NAMALWA (cell line): ENCODE measurements at places on chromosomes 3 and 15.

DNA sequence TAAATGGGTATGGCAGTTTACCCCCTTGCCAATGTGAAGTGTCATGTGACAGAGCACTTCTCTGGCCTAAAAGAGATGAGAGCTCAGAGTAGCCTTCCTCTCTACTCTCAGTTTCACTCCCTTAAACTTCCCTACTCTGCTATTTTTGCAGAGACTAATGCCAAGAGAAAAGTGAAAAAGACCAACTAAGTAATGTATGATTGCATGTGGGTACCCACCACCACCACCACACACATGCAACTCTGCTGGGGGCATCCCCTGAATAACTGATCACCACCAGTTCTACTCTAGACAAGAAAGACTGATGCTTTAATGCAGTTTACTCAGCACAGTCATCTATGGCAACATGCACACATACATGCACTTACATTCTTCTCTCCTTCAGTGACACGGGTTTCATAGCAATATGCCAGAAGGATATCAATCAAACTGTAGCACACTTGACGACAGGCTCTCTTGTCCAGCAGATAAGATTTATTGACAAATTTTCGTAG is 31.3 kb downstream of the SHQ1 start:
- no peak for DNase-seq

DNA sequence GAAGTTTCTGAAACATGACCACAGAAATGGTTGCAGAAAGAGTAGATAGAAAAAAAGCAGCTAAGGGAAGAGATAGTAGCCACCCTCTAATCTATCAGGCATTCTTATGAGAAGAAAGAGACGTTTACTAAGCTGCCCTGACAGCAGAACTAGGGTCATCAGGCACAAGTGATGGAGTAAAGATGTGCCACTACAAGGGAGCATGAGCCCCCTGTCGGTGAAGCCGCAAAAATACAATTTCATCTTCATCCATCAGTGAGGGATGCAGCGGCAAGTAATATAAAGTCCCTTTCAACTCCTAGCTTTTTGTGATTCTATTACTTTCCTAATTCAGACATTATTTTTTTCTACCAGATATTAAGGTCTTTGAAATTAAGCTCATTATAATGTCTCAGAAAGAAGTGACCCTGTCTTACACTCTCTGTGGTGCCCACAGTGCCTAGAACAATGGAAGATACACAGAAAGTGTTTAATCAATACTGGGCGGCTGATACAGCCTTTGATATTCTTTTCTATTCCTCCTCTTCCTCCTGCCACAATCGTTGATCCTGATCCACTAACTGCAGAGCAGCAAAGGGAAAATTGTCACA is 651.6 kb downstream of the NTRK3 start:
- peak; percentile 46 for DNase-seq

GRCh38 chr15:85956532-85957275 is 123.0 kb upstream of the AGBL1 start:
- DNase-seq, result no peak

DNA sequence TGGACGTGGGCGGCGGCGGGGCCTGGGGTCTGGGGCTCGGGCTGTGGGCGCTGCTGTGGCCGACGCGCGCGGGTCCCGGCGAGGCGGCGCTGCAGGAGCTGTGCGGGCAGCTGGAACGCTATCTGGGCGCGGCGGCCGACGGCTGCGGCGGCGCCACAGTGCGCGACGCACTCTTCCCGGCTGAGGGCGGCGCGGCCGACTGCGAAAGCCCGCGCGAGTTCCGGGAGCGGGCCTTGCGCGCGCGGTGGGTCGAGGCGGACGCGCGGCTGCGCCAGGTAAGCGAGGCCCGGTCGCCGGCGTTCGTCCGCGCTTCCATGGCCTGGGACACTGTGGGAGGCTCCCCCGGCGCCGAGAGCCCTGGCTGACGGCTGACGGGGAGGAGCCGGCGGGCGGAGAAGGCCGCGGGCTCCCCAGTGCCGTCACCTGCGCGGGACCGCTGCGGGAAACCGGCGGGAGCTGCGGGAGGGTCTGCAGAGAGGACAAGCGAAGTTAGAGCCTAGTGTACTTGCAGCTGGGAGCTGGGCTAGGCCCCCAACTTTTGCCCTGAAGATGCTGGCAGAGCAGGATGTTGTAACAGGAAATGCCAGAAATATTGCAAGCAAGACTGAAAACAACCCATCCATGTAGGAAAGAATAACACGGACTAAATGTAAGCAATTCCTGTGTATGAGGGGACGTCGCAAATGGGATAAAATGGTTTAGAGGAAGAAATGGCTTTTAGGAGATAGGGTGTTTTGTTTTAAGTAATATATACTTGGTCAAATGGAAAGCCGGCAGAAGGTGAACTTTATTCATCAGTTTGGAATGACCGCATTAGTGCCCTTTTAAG is 847 bp downstream of the WHAMM start:
- DNase-seq, result peak; percentile 61

DNA sequence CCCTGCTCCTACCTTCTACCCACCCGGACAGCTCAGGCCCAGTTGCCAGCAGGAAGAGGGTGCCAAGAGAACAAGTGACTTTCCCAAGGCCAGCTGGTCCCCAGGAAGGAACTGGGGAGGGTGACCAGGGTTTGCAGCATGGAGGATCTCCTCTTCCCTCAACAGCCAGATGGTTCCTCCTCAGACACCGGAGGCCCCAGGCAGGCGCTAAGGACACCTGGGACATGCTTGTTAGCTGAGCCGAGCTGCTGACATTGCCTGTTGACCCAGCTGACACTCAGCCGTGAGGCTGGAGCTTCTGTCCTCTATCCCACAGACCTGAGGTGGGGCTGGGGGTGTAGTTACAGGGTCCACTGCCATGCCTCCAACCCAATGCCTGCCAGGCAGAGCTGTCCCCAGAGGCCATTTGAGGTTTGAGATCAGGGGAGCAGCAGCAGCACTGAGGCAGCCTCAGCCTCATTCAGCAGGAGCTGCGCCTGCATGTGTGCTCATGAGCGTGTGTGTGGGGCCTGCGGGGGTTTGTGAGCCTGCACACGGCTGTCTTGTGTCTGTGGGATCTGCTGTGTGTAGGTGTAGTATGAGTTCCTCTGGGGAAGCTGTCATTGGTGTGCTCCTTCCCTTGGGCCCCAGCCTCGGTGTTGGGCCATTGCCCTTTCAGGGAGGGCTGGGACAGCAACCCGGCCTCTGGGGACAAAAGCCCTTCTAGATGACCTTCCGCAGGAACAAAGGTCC is 7.1 kb downstream of the CPLX3 start:
- peak; percentile 37 for DNase-seq

- no peak for DNase-seq
Observed at GRCh38 chr3:155876503-155876902, 6.1 kb downstream of the GMPS start.
